ENCODE measurements at places on chromosomes 11 and 22.

DNA sequence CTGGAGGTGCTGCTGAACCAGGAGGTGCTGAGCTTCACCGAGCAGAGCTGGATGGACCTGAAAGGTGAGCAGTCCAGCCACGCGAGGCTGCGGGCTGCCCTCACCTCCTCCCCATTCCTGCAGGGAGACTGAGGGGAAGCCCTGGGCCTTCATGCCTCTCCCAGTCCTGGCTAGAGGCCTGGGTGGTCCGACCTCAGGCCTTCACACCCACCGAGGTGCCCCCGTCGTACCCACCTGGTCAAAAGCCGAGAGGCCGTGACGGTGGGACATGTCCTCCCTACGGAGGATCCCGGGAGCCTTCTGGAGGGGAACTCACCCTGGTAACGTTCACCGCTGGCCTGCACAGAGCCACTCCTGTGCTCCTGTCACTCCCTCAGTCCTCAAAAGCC is 5.1 kb downstream of the SUSD2 start:
- DNase-seq = no peak

DNA sequence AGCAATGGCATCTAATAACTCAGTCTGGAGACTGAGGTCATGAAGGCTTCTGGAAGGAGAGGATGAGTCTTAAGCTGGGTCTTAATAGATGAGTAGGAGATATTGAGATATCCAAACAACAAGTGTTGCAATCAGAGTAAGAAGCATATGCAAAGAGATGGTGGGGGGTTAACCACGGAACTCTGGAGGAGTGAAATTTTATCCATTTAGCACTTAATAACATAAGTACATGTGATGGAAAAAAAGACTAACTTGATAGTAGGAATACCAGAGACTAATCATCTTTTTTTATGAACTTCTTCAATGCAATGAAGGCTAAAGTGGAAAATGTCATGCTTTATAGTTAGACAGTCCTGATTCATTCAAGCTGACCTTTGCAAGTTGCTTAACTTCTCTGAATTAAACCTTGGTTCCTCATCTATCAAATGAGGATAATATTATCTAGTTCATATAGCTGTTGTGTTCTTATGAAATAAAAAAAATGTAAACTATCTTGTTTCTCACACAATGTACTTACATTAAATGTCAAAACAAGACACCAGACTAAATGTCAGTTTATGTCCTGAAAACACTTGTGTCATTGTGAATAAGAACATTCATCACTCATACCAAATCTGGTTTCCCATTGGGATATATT is 403.1 kb upstream of the CCDC90B start:
- no peak for DNase-seq

DNA sequence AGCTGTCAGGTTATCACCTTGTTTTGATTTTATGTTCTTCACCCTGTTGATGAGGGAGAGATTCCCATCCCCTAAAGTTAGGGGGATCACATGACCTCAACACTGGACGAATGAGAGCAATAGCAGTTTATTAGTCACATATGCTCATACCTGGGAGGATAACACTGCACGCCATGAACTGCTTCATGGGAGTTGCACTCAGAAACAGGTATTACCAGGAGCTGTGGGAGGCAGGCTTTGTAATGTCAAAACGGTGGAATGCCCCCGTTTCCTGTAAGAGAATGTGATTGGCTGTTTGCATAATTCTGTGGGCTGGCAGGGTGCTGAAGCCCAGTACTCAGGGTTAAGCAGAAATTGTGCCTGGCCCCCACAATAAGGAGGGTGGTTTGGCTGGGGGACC is 3.2 kb upstream of the THY1 start:
- no peak for DNase-seq

- no peak for DNase-seq
Measured at GRCh38 chr11:12238420-12238819, 128.0 kb downstream of the MICAL2 start.

DNA sequence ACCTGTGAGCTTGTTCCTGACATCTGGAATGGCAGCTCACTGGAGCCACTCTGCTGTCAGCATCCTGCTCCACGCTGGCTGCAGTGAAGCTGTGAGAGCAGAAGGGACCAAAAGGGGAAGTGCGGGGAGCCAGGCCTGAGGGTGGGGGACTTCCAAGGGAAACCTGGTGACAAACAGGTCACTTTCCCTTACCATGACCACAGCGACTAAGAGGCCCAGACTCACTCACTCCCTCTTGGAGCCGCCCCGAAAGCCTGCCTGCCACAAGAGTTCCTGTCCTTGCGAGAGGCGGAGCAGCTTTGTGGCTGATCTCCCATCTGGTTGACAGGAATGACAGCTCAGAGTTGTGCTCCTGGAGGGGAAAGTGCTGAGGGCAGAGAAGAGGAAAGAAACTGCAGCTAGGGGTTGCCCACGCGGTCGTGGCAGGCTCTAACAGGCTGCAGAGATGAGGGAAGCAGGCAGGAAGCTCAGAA is 183.8 kb upstream of the NTM start:
- DNase-seq = no peak

- no peak for DNase-seq
Measured at GRCh38 chr11:125975634-125976033, 29.8 kb downstream of the VSIG10L2 start.

Data from activated T-helper 1 cell treated with anti-CD3 and anti-CD28 coated beads, Interleukin-2, amount 50 U/mL, for 16 hours (primary cell).